EL (cell line): ENCODE measurements at places on chromosomes 7 and 10.

DNA sequence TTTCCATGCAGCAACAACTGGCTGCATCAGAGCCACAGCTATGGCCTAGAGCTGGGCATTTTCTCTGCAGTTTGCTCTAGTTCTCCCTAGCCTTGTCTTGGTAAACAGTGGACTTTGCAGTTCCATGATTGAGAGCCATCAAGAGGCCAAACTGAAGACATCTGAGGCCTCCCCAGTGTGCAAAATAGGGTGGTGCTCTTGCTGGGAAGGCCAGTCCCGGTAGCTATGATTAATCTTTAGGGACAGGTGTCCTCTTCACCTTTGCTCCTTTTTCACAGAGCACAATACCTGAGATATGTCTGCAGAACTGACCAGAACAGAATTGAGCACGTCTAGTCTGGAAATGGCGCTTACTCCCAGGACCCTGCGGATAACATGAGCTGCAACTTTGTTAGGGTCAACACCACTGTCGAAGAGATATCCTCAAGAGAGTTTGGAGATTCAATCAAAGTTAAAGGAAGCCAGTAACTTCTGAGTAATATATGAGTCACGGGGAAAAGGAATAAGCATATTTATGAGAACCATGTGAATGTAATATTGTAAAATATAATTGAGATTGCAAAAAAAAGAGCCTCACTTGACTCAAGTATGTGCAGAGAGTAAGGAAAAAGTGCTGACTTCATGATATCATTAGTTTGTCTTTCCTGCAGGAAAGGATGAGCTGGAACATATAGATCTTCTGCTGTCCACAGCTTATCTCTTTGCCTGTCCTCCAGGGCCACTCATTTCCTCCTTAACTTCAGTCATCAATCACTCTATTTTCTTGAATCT is 76.7 kb downstream of the ANK3 start:
- peak; percentile 66 for DNase-seq

GRCh38 chr7:74584160-74584954 is 73.2 kb upstream of the GTF2I start:
- no peak for DNase-seq

DNA sequence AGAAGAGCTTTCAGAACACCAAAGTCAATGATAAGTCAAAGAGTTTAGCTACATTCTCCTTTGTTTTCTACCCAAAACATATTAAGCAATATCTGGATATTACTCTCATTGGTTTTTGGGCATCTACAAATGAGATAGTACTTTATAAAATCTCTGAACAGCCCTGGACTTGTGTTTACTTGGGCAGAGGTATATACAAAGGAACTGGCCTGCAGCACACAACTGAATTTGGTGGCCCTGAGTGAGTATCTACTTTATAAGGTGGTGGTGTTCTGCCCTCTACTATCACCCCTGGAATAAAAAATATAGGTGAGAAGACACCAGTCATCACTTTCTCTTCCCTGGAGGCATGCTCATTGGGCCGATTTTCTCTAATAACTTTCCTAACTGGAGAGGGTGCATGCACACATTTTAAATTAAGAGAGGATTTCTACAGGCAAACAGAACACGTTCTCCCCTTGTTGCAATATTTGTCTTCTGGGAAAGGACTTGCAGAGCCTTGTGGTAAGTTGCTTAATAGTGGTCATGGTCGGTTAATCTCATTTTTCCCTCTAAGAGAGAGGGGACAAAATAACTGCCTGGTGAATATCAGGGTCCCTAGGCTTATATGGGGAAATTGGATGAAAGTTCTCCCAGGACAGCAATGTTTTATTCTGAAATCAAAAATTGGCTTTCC is 41.1 kb downstream of the OTUD1 start:
- no peak for DNase-seq

DNA sequence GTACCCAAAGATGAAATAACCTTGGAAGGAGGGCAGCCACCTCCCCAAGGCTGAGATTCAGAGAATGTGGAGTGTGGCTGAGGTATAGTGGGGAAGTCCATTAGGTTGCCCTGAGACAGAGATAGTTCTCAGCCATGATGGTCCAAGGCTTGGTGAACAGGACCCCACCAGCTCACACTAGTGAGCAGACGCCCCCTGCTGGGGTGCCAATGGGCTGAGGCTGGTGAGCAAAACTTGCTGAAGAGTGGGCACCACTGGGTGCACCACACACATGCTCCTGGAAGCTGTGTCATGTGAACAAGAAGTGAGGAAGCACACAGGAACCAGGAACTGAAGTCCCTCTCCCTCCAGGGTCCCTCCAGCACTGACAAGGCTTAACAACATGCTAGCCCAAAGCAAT is 8.9 kb downstream of the FBXL13 start:
- peak; percentile 58 for DNase-seq

- DNase-seq = peak; percentile 52
These were observed 11.2 kb upstream of the TSPAN14 start for GRCh38 chr10:80442879-80443278.

DNA sequence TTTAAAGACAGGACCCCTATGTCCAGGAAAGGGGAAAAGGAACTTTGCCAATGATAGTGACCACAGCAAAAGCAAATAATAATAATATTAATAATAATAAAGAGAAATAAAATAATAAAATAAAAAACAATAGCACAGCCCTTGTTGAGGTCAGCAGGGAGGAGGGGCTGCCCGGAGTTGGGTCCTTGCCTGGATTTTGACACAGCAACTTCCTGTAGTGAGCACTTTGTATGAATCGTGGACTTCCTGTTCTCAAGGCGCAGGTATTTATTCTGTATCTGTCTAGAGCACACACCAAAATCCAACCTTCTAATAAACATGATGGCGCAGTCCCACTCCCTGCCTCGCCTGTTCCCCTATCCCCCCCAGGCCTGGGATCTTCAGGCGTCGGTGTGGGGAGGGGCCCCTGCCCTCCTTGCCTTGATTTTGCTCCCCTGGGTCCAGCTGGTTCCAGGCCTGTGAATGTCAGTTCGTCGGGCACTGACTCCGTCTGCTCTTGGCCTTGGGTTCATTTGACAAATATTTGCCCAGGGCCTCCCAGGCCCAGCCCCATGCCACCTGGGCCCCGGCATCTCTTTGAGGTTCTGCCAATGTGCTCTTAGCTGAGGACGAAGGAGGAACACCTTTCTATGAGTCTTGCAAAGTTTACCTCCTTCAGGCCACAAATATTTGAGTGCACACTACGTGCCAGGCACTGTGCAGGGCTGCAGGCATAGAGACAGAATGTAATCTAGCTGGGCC is 13.9 kb downstream of the TRIM8 start:
- no peak for DNase-seq

GRCh38 chr7:35251606-35252310 is 2.1 kb downstream of the TBX20 start:
- no peak for DNase-seq

DNA sequence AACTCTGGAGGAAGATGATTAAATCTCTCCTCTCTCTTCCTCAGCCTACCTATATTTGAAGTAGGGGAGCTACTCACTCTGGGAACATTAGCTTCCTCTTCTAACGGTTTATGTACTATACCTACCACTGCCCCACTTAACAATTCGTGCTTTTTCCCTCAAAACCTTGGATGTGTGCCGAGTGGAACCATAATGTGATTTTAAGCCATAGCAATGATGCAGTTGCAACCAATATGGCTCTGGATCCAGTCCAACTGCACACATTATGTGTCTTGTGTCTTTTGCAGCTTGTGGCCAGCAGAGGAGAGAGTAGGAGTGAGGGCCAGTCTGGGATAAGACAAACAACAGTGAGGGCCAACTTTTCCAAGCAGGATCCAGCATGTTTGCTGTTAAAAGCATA is 170.7 kb downstream of the GATA3 start:
- no peak for DNase-seq

DNA sequence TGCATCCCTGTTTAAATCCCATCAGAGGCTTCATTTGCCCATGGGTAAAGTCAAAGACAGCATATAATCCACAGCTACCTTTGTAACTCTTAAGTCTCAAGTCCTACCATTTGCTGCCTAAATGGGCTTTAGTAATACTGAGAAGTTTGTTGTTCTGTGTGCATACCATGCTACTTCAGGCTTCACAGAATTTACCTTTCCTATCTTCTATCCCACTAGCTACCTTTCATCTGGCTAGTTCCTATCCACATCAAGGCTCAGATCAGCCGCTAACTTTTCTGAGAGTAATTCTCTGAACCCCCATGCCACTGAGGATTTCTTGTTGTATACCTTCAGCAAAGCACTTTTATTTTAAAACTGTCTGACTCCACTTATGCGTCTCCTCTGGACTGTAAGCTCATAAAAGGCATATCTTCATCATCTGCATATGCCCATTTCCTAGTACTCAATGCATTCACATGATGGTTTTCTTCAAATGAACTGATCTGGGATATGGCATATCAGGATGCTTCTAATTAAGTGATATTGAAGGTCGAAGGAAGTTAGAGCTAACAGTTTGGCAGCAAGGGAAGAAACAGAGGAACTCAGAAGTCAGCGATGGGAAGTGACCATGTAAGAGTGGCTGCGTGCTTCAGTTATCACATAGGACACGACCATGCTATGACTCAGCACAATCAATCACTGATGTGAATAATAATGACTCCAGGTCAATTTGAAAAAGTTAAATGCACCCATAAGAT is 283.9 kb upstream of the DKK1 start:
- no peak for DNase-seq

DNA sequence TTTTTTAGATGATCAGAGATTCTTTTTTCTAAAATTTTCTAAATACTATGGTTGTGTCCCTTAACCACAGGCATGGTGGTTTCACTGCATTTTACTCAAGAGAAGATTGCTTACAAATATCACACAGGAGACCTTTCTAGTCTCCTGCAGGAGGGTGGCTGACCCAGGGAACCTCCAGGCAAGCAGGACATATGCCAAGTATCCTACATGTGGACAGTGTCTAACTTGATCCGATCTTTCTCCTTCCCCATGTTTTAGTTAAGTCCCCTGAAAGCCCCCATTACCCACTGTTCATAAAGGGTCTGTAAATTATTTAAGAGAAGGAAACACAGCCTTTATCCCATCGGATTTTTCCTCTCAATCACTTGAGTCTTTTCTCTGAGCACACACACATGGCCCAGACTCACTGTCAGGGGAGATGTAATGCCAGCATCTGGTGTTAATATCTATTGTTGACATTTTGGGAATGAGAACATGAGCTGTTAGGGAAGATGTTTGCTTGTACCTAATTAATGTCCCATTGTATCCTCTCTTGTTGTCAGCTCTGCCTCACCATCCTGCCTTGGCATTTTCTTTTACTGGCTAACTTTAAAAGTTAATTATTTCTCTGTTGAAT is 755.2 kb downstream of the AUTS2 start:
- DNase-seq = no peak
